ENCODE measurements at places on chromosomes 4 and X.

GRCh38 chr4:36285784-36286480 lies 4.5 kb downstream of the DTHD1 start:
- no peak overlapping the region for H3K4me3 ChIP-seq
- no peaks in the 10 kb centered on the region for H3K27me3 ChIP-seq
- peaks cover 22% of the 10 kb centered on the region for H3K4me1 ChIP-seq
- DNase-seq: no peak

DNA sequence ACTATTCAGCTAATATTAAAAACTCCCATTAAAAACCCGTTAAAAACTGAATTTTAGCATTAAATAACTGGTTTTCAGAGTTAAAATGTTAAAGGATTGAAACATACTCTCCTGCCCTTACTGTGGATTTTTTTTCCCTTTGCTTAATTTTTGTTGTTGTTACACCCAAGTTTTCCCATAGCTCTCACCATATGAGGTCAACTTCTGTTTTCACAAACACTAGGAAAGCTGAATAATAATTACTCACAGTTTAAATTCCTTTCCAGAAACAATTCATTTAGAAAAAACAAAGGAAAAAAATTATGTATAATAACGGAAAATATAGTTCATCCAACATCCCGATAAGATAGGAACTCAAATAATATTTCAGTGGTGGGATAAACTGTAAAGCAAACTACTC lies 129.0 kb downstream of the PPP3CA start:
- H3K27me3 ChIP-seq: no peaks in the 10 kb centered on the region
- H3K4me1 ChIP-seq: no peaks in the 10 kb centered on the region
- H3K4me3 ChIP-seq: no peak overlapping the region
- no peak overlapping the region for H3K27ac ChIP-seq

- H3K27me3 ChIP-seq: no peaks in the 10 kb centered on the region
- H3K27ac ChIP-seq: no peak overlapping the region
- H3K4me1 ChIP-seq: no peaks in the 10 kb centered on the region
- H3K36me3 ChIP-seq: no peaks in the 10 kb centered on the region
Measured at GRCh38 chr4:95198961-95199360, 349.8 kb downstream of the UNC5C start.

DNA sequence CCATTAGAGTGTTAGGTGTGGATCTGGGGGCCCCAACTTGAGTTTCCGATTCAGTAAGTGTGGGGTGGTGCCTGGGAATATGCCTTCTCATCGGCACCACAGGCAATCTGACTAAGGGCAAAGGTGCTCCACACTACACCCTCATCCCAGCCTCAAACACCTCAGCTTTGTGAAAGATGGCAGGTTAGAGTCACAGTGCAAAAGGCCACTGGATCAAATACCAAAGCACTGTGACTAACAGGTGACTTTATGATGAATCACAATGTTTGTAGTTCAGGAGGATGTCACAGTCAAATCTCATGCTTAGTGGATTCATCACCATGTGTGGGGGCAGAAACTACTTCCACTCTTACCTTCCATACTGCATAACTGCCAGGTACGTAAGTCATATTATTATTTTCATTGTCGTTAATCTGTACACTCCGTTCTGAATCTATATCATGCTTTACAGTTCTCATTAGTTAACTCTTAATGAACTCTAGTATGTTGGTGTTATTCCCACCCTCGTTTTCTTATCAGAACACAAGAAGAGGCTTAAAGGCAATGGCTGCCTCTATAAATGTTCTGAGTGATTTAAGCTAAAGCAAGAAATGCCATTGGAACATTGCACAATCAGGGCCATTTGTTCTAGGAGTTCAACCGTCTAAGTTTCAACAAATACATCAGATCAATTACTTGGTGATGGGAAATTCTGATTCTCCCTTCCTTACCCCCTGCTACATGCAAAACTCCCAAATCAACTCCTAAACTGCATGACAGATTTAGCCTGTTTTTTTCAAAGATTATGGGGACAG lies 50.2 kb downstream of the PRKG2 start:
- no peaks in the 10 kb centered on the region for H3K27me3 ChIP-seq
- no peak overlapping the region for H3K27ac ChIP-seq
- H3K36me3 ChIP-seq: no peaks in the 10 kb centered on the region
- H3K4me1 ChIP-seq: no peaks in the 10 kb centered on the region
- no peak for DNase-seq

GRCh38 chrX:109199726-109200125 lies 282.2 kb downstream of the GUCY2F start:
- no peak for DNase-seq
- H3K4me1 ChIP-seq: no peaks in the 10 kb centered on the region
- H3K27me3 ChIP-seq: no peaks in the 10 kb centered on the region

GRCh38 chrX:104795804-104796203 lies 229.8 kb downstream of the IL1RAPL2 start:
- no peak overlapping the region for H3K27ac ChIP-seq
- no peaks in the 10 kb centered on the region for H3K4me1 ChIP-seq
- no peak overlapping the region for H3K4me3 ChIP-seq
- H3K36me3 ChIP-seq: no peaks in the 10 kb centered on the region

DNA sequence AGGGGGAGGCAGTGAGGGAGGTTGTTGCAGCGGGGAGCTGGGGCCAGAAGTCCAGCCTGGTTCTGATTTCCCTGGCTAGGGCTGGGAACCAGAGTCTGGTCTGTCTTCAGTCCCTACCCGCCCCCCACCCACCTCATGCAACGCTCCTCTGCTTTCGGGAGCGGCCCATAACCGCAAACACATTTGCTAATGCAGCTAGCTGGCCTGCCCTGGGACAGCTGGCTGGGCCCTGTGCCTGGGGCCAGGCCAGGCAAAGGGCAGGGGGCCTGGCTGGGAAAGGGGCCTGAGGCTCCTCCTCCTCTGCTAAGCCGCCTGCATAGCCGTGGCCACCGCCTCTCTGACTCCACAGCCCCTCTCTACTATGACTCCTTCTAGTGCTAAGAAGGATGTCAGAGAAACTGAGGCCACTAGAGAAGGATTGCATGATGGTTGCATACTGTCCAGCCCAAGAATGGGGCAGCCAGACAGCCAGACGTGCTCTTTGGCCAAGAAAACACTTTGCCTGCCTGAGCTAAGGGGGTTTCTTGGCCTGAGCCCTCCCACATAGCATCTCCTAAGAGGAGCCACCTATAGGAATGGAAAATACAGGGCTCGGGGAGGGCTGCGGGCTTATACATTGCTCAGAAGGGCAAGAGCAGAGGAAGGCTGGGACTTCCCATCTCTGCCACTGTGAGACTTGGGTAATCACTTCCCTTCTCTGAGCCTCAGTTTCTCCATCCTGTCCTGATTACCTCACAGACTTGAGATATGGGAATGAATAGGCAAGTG lies 76.9 kb downstream of the PJA1 start:
- no peaks in the 10 kb centered on the region for H3K36me3 ChIP-seq
- H3K4me1 ChIP-seq: no peaks in the 10 kb centered on the region
- H3K4me3 ChIP-seq: no peak overlapping the region
- H3K27me3 ChIP-seq: no peaks in the 10 kb centered on the region

- no peaks in the 10 kb centered on the region for H3K27me3 ChIP-seq
- H3K4me3 ChIP-seq: no peak overlapping the region
- H3K27ac ChIP-seq: no peak overlapping the region
- H3K4me1 ChIP-seq: no peaks in the 10 kb centered on the region
- H3K36me3 ChIP-seq: no peaks in the 10 kb centered on the region
Measured at GRCh38 chr4:143025081-143025704, 159.5 kb upstream of the USP38 start.

- H3K27me3 ChIP-seq: no peaks in the 10 kb centered on the region
- no peak overlapping the region for H3K27ac ChIP-seq
Measured at GRCh38 chrX:95622200-95622599, 1062.4 kb upstream of the DIAPH2 start.

Data from esophagus squamous epithelium (tissue), 5 donors.